Lung (tissue), 17 donors: ENCODE measurements at places on chromosomes 1 and 21. TPM values are rescaled to one million over a fixed set of nuclear protein-coding genes. Genes with fewer than 3 reads are reported as not detected.

DNA sequence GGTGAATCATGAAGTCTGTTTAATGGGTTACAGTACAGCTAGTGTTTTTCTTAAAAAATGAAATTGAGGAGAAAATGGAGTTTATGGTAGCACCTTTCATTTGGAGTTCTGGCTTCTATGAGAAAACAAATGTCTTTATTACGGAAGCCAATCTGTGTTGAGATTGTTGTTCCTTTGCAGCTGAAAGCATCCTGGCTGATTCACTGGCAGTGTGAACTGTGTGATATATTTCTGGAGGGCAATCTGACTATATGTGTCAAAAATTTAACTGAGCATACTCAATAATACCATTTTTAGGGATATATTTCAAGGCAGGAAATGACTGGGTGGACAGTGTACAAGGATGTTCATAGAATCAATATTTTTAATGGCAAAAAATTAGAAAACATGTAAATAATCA lies 46.6 kb upstream of the LYST start:
- no peak for DNase-seq

PLCH2 gene
- 2.1 TPM for polyA plus RNA-seq

- DNase-seq, result peak; percentile 89
Observed at GRCh38 chr1:91526496-91526895, 25.8 kb downstream of the CDC7 start.

ARMH1 gene
- polyA plus RNA-seq, result 26.0 TPM

DNA sequence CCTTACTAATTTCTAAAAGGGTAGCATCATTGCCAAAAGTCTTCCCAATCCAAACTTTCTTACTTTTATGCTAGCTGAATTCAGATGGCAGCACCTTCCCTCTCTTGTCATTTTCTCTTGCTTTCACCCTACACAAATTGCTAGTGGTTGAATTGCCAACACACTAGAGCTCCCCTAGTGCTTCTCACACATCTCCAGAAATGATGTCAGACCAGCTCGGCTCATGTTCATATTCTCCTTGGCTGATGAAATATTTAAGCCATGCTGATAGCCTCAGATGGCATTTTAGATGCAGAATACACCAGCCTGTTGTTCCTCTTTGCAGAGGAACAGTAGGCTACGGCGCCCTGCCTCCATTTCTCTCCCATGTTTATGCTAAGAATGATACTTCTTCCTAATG lies 256.9 kb downstream of the PTBP2 start:
- no peak for DNase-seq

PTGS2 gene
- polyA plus RNA-seq, result 20.6 TPM

DNA sequence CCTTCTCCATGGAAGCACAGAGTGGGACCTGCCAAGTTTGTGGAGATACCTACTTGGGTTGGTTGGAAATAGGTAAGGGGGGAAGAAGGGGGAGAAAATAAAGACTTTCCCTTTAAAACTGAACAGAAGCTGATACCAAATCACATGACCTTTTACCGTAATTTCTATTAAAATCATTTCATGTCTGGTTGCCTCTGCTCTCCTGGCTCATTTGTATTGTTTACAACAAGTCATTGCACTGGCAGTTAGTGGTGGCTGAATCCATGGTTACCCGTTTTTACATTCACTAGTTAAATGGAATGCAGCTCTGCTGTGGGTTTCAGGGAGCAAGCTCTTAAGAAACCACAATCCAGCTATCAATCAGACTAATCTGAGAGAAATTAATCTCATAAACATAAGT lies 353.7 kb upstream of the ESRRG start:
- DNase-seq, result no peak
